ENCODE measurements at places on chromosomes 12 and 14.

DNA sequence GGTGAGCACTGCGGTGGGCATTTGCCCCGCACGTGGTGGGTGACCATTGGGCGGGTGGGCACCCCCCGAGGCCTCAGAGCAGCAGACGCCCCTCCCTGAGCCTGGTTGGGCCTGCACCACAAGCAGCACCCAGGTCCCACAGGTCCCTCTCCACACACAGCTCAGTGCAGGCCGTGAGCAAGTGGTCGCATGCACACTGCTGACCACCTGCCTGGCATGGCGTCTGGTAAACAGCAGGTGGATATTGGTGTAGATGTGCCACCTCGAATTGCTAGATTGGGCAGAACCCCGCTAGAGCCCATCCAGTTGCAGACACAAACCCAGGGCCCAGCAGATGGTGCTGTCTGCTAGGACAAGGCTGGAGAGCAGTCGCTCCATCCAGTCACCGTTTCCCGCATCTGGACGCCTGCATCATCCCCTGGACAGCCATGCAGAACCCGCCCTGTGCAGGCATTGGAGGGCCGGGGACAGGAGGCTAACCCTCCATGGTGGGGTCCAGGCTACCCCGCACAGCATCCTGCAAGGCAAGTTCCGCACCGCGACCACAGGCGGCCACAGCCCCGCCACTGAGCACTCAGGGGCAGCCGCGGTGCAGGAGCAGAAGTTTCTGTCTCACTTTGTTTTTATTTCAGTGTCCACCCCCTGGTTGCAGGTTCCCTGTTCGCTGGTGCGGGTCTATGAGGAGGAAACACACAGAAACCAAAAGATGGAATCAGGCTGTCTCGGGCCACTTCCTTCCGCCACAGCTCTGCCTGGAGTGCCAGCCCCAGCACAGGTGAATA, 45.6 kb upstream of the RIMBP2 start:
- peak; percentile 64 for DNase-seq

DNA sequence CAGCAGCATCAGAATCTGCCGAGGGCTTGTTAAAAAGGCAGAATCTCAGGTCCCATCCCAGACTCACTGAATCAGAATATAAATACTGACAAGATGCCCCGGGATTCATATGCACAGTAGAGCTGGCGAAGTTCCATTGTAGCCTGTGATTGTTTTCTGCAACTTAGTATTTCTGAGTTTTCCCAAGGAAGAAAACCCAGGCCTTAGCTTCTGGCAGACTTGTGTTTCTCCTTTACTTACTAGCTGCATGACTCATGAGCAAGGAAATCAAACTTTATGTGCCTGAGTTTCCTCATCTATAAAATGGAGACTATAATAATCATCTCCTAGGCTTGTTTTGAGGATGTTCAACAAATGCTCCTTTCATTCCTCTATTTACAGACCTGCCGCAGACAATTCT, 278.5 kb upstream of the PLEKHG7 start:
- DNase-seq, result no peak

DNA sequence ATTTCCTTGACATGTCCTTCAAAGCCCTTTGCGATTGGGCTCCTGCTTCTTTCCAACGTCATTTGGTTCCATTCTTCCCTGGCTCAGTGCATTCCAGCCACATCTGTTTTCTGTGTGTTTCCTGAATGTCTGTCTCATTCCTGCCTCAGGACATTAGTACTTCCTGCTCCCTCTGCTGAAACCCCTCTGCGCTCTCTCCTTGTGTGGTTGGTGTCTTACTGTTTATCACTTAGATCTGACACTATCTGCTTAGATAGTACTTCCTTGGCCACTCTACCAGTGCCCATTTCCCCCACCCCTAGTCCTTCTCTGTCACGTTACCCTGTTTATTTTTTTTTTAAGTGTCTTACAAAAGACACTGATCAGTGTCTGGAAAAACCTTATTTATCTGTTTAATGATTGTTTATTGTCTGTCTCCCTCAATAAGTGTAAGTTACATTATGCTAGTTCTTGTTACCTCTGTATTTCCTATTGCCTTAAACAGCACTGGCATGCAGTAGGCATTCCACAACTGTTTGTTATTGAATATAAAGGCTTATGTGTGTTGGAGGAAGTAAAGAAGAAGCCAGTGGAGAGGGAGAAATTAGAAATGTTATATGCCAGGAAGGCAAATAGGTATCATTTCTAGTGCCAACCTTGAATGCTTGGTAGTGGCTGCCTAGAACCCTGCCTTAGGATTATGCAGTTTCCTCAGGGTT, 21.5 kb downstream of the DYRK2 start:
- no peak for DNase-seq

DNA sequence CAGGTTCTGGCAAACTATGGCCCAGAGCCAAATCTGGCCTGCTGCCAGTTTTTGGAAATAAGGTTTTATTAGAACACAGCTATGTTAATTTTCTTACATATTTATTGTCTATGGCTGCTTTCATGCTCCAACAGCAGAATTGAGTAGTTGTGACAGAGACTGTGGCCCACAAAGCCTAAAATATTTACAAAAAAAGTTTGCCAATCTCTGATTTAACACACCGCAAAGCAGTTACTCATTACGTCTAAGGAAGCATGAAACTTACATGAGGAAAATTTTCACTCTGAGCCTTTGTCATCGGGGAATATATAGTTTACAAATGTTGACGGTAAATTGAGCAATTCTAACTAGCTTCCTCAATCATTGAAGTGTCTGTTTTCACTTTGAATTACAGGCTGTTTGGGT, 96.5 kb downstream of the UNC79 start:
- no peak for DNase-seq

- DNase-seq, result no peak
Measured at GRCh38 chr12:51118706-51119105, 35.3 kb upstream of the CSRNP2 start.

DNA sequence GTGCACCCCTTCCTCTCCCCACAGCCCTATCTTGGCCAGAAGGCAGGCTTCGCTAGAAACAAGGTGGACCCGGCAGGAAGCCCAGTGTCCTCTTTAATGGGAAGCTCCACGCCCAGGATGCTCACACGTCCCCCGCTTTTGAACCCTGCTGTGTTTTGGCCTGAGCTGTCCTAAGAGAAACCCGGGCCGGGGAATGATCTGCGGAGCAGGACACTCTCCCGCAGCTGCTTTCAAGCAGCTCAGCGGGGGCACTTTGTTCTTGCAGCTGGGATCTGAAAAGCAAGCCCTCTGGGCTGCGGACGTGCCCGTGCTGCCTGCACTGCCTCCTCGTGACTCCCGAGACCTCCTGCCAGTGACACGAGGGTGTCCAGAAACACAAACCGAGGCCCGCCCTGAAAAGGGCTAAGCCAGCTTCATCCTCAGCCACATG, 30.0 kb downstream of the SCARB1 start:
- DNase-seq, result no peak

GRCh38 chr12:54459355-54459754, 14.0 kb downstream of the GTSF1 start:
- DNase-seq, result no peak

Measured in activated CD8-positive, alpha-beta memory T cell treated with anti-CD3 and anti-CD28 coated beads, Interleukin-2, amount 50 U/mL, for 4 hours (primary cell).